ENCODE measurements at places on chromosomes 13 and 19.

DNA sequence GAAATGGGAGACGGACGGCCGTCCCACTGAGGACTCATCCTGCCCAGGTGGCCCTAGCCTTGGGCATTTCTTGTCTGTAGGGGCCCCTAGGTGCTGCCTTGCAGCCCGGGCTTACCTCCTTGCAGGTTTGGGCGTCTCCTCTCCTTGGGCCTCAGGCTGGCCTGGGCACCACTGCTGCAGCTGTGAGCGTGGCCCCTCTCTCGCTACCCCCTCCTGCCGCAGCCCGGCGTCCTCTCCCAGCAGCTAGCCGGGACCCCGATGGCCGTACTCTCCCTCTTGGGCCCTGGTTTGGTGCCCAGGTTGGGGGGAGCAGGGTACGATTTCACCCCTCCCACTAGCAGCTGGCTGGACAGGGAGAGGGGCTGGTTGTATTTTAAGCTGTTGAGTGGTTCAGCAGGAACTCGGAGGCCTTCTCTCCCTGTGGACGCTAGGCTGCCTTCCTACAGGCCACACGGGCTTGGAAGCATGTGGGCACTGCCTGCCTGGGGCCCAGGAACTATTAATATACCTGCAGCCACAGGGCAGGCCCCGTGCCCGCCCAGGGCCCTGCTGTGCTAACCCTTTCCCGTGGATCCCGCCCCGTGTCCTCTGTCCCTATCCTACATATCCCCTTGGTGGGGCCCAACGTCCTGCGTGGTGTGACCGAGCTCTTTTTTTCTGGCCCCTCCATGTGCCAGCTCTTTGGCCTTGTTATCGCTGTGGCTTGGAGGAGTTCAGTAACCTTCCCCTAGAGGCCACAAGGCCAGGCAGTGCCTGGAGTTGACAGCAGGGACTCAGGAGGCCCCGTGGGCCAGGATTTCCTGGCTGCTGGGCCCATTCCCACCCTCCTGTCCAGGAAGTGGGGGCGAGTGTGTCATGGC lies 11.7 kb downstream of the NDUFB7 start:
- DNase-seq = peak; percentile 0

- peak; percentile 98 for DNase-seq
Measured at GRCh38 chr19:21396893-21397572, at the start of gene ZNF493. ZNF493 (plus strand) TSS chr19:21397133; CDS start chr19:21397238, 105 bp downstream.

DNA sequence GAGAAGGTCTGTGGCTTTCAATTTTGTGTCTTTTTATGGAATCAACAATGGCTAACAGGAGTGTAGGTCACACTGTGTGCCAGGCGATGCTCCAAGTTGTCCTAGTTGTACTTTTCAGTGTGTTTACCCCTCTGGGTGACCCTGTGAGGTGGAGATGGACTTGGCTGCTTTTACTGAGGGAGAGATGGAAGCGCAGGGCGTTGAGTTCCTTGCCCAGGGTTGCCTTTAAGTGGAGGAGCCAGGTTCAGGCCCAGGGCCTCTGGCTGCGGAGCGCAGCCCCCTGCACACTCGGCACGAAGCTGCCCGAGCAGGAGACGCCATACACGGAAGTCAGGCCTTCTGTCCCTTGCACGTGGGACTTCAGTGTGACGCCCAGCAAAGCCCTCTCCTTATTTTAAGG lies 112.8 kb downstream of the RAB20 start:
- no peak for DNase-seq

DNA sequence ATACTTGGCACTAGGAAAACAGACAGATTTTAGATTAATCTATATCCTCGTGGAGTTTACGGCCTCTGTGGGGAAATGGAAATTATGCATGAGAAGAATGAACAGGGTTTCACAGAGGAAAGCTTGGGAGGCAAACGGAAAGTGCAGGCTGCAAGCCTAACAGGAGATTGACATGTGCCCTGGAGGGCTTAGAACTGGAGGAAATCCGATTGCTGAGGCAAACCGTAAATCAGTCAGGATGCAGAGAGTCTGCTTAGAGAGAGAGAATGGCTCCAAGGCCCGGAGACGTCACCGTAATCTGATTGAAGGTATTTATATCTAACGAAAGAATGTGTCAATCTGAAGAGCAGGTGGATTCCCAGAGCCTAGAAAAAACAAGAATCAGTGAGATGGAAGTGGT lies 143.2 kb downstream of the KATNAL1 start:
- DNase-seq = no peak

DNA sequence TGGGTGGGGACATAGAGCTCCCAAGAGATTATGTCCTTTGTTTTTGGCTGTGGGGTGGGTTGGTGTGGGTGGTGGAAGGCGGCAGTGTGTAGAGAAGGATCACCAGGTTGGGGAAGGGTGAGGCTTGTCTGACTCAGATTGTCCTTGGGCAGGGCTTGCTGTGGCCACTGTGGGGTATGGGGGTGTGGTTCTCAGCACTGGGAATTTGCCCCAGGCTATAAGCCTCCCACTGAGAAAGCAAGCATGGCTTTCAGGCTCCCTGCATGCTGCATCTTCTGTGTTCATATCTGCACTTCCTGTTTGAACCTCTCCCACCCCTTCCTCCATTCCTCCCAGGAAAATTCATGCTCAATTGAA lies 34.9 kb downstream of the DNAJC15 start:
- DNase-seq = no peak
